Glutamatergic neuron (in vitro differentiated cells): ENCODE measurements at places on chromosomes 6 and 20.
A peak's percentile ranks its signal among the peaks of the same experiment; 100 is the strongest.

DNA sequence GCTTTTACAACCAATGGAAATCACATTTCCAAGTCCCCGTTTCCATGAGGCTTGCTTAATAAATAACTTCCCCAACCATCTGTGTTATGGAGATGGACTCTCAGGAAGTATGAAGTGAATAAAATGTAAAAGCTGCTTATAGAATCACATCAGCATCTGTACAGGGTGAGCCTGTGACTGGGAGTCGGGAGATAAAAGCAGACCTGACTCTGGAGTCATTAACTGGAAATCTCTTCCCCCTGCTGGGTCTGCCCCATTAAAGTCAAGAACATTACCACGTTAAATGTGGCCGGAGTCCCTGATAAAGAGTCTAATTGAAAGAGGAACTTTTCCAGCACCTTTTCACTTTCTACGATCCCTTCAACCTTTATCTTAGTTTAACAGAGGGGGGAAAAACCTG lies 368.5 kb downstream of the DOK5 start:
- DNase-seq: no peak

DNA sequence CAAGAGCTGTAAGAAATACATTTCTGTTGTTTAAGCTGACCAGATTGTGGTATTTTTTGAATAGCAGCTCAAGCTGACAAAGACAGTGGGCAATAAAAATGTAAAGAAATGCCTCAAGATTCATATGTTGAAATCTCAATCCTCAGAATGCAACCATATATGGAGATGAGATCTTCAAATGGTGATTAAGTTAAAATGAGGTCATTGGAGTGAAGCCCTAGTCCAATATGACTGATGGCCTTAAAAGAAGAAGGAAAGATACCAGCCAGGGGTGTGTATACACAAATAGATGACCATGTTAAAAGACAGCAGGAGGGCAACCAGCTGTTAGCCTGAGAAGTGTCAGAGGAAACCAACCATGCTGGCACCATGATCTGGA lies 7.1 kb upstream of the DDO start:
- no peak for DNase-seq

DNA sequence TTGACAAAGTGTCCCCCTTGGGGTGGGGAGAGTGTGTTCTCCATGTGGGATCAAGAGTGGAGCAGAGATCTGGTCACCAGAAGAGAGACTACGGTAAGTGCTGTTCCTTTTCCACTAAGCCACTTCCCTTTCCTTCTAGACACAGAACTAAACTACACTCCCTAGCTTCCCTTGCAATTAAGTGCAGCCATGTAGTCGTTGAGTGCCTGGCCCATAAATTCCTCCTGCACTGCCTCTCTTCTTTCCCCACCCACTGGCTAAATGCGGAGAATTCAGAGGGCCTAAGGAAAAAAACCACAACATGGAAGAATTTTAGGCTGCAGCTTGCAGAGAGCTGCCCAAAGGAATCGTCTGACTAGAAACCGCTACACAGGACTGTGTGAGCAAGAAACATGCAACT lies 1.5 kb downstream of the WDR27 start:
- no peak for DNase-seq

GRCh38 chr20:52812231-52812847 lies 159.8 kb upstream of the TSHZ2 start:
- DNase-seq: no peak

- no peak for DNase-seq
Measured at GRCh38 chr6:113281014-113281413, 576.1 kb upstream of the MARCKS start.

DNA sequence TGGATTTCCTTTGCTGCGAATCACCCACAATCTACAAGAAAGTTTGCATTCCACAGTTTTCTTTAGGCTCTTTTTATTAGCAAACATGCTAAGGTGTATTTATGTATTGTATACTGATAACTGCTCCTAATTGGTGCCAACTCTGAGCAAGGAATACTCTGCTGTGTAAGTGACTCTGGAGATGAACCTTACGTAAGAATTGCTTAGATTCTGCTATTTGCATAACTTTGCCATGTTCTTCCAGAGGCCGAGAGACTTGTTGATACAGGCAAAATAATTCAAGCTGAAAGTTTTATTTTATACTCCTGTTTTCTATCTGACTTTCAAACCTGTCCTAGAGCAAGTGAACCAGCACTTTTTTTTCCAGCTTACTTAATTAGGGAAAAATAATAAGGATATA lies 461.3 kb downstream of the GJA1 start:
- no peak for DNase-seq

DNA sequence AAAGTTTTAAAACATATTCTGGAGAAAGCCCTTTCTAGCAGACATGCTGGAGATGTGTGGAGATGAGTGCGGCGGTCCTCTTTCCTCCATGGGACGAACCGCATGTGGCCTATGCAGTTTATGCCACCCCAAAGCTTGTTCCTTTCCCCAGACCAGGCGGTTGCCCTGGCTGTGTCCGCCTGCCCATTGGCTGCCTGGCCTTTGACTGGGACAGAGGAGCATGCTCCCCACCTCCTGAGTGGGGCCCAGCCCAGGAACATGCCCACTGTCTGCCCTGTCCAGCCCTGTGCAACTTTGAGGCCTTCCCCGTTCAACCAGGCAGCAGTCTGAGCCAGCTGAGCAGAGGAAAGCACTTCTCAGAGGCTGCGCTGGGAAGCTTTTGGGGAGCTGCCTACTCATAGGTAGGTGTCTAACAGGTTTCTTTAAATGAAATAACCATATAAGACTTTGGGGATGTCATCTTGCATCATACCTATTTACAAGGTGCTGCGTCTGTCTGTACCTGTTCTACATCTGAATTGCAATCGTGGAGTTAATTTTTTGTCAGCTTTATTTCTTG lies 20.6 kb downstream of the FOXC1 start:
- no peak for DNase-seq

DNA sequence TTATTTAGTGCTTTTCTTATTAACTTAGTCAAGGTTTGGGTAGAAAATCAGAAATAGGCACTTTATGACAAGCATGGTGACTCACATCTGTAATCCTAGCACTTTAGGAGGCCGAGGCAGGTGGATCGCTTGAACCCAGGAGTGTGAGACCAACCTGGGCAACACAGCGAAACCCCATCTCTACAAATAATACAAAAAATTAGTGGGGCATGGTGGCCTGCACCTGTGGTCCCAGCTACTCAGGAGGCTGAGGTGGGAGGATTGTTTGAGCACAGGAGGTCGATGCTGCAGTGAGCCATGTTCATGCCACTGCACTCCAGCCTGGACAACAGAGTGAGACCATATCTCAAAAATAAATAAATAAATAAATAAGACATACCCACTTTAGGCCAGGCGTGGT lies 51.3 kb upstream of the THEMIS start:
- no peak for DNase-seq

DNA sequence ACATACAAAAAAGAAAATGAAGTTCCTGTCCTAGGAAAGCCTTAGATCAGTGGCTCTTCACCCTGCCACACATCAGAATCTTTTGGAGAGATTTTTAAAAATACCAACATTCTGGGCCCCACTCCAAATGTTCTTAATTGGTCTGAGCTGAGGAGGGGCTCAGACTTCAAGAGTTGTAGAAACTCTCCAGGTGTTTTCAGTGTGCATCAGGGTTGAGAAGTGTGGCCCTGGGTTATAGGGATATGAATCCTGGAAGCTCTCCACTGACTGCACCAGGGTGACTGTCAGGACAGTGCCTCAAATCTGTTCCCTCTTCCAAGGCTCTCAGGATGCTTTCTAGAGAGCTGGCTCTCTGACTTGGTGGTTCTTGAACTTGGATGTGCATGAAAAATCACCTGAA lies 5.5 kb upstream of the MYLK2 start:
- DNase-seq: no peak

DNA sequence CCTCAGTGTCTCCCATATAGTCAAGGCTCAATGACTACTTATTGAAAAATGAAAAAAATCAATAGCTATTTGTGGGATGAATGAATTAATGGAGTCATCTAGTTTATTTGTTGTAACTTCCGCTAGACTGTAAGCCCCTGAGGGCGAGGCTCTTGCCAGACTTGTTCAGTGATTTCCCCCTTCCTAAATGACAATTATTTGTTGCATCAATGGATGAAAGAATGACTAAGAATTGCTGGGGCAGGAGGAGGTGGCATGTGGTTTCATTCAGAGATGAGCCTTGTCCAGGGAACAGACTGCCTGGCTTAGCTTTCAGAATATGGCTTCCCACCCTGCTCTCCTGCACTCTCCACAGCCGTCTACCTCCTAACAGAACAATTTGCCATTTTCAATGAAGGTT lies 1.1 kb upstream of the PRELID3B start:
- DNase-seq: no peak

GRCh38 chr6:137746264-137746663 lies 120.8 kb upstream of the TNFAIP3 start:
- no peak for DNase-seq

DNA sequence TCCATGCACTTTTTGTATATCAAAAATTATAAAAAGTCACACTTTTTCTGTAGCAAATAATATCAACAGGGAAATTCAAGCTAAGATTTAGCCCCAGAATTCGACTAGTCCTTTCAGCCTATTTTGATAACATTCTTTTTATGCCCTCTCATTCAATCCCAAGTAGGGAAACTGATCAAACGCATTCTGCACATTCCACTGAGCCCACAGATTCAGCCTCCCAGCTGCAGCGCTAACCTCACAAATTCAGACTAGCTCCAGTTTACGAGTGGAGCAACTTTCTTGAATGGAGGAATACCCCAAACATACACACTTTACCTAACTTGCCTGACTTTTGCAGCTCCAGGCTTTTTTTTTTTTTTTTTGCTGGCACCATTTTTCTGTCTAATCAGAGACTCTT lies 70.3 kb upstream of the HEY2 start:
- DNase-seq: no peak

DNA sequence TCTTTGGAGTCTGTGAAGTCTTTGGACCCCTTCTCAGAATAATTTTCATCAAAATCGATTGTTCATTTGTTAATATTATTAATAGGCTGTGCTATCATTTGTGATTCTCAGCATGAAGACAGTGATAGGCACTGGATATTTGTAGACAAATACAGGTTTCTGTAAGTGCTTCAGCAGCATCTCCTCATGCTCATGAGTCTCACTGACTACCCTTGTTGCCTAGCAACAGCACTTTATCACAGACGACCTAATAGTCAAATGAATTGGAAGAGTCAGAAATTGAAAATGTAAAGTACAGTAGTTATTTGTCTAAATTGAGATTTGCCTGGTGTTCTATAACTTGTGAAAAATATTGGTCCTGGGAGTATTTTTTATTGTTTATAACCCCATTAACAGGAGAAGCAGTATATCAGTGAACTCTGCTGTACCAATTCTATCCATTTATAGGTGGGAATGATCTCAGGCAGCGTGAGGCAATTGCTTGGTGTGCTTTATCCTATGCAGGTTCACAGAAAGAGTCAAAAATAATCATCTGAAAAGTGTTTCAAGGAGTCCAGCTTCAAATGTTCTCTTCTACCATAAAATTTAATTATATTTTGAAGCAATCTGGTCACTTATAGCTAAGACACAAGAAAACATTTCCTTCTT lies 684.6 kb downstream of the RFPL4B start:
- DNase-seq: no peak

- DNase-seq: no peak
Measured at GRCh38 chr20:14093652-14094051, 98.3 kb downstream of the MACROD2 start.

DNA sequence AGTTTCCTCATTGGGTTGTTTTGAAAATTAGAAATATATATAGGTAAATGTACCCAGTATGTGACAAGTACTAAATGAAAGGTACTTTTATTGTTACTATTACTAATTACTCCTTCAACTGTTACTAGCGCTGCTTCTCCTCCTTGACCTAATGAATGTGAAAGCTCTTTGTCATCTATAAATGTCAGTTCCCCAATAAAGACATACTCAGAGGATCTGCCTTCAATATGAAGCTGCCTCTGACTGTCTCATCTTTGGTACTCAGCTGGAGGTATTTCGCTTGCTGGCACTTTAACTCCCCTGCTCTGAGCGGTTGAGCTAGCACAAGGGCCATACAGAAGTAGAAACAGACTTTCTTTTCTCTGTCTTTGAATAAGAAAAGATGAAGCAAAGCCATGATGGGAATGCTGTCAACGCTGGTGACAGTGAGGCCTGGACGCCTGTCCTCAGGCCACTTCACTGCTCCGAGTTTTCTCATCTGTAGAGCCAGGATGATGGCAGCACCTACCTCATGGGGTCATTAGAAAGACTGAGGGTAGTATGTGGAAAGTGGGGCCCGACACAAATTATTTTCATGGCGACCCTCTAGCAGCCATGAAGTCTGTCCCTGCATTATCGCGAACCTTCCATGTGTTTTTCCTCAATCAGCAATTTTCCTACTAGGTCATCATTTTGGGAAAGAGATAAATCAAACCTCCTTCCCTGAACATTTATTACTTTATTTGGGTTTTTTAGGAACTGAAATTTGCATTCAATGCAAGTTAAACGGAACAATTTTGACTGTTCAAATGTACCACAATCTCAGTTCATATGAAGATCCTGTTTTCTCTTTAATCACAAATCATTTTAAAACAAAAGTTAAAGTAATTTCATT lies 55.9 kb upstream of the SNX9 start:
- no peak for DNase-seq

GRCh38 chr6:34731393-34732060 lies 25.8 kb upstream of the SNRPC start:
- DNase-seq: no peak

DNA sequence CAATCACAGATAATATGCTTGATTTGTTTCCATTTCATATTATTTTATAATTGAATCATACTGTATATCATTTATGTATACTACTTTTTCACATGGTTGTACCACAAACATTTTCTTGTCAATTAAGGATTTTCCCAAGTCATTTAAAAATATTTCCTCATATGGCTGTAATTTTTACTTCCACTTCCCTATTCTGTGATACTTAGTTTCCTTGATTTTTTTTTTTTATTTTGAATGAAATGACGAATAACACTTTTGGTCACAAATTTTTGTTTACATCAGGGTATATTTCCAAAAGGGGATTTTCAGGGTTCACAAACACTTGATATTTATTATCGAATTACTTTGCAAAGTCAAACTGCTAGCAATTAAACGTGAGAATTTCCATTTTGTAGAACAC lies 515.6 kb downstream of the KIF16B start:
- no peak for DNase-seq

- no peak for DNase-seq
Measured at GRCh38 chr6:38417521-38417920, 222.2 kb downstream of the BTBD9 start.

- no peak for DNase-seq
Measured at GRCh38 chr20:59958626-59959025, 403 bp downstream of the CDH26 start.

- peak; percentile 81 for DNase-seq
Measured at GRCh38 chr6:88725111-88725975, 238.1 kb downstream of the RNGTT start.

GRCh38 chr20:61980647-61981583 lies 84.8 kb downstream of the TAF4 start:
- no peak for DNase-seq

GRCh38 chr6:116025405-116025804 lies 35.3 kb downstream of the FRK start:
- DNase-seq: no peak

- no peak for DNase-seq
Measured at GRCh38 chr6:75794351-75794846, 45.4 kb downstream of the MYO6 start.
